T follicular helper cell (primary cell): ENCODE measurements at places on chromosomes 7 and 10.

- DNase-seq, result no peak
These were observed 68.0 kb downstream of the AHCYL2 start for GRCh38 chr7:129292861-129293260.

DNA sequence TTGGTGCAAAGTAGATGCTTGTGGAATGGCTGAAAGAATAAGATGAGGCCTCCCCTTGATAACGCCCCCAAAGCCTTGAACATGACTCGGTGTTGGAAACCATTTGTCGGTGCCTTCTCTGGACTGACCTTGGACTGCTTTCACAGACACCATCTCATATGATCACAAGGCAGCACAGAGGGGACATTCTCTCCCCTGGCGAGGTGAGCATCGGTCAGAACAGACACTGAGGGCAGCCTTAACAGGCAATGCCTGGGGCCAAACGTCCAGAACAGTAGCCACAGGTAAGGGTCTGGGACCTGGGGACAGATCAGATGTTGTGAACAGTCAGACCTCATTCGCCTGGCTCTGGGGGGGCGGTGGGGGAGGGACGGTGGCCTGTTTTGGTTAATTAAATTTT lies 2.8 kb upstream of the TRRAP start:
- no peak for DNase-seq

- DNase-seq, result no peak
These were observed 74.3 kb downstream of the GRK5 start for GRCh38 chr10:119281581-119282071.

GRCh38 chr10:115827231-115828009 lies 445.6 kb downstream of the GFRA1 start:
- DNase-seq, result no peak

GRCh38 chr7:65454469-65454868 lies 80.8 kb downstream of the ZNF92 start:
- no peak for DNase-seq

DNA sequence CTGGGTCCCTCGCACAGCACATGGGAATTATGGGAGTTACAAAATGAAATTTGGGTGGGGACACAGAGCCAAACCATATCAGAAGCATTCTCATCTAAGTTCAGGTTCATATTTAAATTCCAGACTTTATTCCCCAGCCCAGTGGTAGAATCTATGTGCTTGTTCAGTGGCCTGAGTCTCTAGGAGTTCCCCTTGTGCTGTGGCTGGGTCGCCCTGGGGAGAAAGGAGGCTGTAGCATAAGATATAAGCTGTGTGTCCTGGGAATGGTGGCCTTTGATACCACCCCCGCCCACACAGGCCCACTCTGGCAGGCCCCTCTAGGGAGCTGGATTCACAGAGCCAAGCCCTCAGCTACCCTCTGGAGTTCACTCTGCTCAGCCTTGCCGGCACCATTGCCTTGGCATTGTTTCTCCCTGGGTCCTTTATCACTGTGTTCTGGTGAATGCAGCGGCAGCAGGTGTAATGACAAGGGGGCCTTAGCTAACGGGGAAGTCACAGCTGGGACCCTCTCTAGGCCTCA lies 64.2 kb downstream of the MINDY4 start:
- DNase-seq, result no peak

DNA sequence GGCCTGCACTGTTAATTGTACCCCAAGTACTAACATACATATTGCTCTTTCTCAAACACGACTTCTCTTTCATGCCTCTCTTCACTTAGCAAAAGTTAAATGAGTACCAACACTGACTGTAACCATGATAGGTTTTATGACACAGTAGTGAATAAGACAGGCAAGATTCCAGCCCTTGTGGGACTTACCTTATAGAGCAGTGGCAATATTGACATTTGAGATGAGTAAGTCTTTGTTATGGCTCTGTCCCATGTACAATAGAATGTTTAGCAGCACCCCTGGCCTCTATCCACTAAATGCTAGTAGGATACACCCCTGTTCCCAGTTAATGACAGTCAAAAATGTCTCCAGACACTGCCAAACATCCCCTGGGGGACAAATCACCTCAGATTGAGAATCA lies 11.9 kb upstream of the COL1A2 start:
- no peak for DNase-seq

DNA sequence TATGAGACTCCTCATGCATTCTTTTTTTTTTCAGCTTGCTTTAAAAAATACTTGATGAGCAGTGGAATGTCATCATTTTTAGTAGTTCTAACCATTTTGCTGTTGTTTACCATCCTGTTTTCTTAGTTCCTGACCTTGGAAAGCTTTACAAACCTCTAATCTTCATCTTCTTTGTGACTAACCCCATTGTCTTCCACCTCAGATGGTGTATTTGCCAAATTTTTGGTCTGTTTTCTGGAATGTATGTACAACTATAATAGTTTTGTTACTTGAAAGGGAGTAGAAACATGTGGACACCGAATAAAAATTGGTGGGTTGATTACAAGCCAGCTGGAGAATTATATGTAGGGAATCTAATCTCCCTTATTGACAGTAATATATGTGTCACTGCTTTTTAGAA lies 172.7 kb downstream of the SND1 start:
- no peak for DNase-seq

DNA sequence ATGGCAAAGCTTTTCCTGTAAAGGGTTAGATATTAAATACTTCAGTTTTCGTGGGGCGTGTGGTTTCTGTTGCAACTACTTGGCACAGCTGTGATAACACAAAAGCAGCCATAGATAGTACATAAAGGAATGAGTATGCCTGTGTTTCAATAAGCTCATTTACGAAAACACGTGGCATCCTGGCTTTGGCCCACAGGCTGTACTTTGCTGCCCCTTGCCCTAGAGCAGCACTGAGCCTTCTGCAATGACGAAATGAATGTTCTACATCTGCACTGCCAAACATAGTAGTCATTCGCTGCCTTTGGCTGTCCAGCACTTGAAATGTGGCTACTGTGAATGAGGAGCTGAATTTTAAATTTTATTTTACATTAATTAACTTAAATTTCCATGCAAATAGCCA lies 376.2 kb upstream of the TPK1 start:
- no peak for DNase-seq

DNA sequence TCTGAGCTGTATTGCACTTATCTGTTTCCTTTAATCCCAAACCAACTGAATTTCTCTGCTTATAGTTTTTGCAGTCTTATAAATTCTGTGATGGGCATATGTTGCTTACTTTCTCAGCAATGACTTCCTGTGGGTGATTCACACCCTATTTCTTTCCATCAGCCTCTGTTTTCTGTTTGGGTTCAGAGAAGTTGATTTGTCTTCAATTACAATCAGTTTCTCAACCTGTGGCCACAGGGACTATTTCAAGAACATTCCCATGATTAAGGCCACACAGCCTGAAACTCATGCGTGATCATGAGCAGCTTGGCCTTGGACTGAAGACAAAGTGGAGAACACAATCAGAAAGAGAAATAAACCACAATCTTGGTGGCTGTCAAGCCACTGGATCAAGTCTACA lies 1174.6 kb upstream of the C7orf33 start:
- no peak for DNase-seq

- no peak for DNase-seq
These were observed 175.7 kb upstream of the INHBA start for GRCh38 chr7:41878309-41879295.

DNA sequence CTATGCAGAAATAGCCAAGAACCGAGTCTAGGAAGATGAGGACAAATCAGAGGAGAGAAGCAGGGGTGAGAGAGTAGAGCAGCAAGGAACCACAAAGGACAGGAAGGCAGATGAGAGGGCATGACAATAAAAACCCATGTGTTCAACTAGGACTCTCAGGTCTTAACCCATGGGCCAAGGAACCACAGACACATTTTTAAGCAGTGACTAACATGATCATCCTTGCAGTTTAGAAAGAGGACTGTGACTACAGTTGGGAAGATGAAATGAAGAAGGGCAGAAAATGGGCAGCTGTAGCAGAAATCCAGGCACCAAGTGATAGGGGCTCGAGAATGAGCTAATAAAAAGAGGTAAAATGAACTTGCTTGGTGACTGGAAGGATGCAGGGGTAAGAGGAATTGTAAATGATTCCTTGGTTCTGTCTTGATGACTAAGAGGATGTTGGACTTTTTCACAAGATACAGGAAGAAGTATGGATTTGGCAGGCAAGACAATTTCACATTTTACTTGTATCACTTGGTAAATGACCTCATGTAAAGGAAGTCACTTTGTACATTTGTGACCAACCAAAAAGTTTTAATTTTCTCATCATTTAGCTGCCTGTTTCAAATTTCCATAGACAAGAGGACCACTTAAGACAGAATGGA lies 22.8 kb downstream of the SGMS1 start:
- no peak for DNase-seq
